ENCODE measurements at places on chromosomes 2 and 18.
A peak's percentile ranks its signal among the peaks of the same experiment; 100 is the strongest.

GRCh38 chr2:45780541-45781463, 129.3 kb downstream of the PRKCE start:
- DNase-seq = no peak

DNA sequence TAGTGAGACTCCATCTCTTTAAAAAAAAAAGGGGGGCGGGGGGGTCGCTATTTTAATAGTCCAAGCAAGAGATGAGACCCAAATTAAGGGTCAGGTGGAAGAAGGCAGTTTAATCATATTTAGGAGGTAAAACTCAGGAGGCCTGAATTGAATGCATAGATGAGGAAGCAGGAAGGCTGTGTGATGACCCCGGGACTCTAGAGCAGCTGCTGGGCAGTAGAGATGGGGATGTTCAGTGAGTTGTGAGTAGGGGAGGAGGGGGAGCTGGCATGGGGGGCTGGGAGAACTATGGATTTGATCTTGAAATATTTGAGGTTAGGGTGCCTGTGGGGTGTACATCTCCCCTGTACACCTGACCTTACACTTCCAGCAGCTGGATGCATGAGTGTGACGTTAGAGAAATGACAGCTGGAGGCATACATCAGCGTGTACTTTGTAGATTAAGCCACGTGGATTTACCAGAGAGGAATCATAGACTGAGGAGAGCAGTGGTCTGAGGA, 41.0 kb downstream of the GALM start:
- no peak for DNase-seq

- DNase-seq = no peak
Observed at GRCh38 chr2:119809339-119810048, 49.8 kb downstream of the PTPN4 start.

DNA sequence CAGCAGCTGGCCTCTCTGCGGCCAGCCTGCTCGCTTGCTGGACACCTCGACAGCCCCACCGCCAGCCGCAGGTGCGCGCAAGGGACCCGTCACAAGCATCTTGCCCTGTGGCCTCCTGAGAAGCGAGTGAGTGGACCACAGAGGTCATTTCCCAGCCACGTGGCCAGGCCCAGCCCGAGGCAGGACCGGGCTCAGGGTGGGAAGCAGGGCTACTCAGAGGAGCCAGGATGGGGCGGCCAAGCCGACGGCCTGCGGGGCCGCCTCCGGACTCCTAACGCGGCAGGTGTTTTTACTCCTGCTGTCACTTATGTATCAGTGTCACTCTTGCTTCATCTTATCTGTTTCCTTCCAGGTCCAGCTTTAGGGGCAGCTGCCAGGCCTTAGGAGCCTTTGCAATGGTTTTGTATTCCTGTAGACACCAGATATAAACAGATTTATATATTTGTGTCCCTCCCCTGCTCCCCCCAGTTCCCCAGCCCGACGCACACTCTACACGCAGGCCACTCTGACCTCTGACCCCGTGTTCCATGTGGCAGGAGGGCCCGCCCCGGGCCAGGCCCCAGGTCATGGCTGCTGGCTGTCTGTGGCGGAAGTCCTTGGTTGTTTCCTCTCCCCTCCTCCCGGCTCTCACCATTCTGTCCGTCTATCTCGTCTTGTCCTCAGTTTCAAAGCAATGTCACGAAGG, 236.4 kb downstream of the ATAD2B start:
- no peak for DNase-seq

DNA sequence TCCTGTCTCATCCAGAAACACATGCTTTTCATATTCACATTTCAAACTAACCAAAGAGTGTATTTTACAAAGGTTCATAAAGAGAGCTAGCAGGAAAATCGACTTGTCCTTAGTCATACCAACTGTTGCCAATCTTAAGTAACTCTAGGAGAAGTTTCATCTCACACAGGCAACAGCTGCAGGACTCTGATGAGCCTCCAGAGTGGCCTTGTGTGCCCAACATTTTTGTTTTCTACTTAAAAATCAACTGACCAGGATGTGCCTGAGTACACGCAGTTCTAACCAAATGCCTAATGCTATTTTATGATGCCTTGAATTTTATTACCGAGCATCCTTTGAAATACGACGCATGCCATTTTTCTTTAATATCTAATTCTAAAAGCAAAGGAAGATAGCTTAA, 595.9 kb upstream of the LRRTM4 start:
- no peak for DNase-seq

DNA sequence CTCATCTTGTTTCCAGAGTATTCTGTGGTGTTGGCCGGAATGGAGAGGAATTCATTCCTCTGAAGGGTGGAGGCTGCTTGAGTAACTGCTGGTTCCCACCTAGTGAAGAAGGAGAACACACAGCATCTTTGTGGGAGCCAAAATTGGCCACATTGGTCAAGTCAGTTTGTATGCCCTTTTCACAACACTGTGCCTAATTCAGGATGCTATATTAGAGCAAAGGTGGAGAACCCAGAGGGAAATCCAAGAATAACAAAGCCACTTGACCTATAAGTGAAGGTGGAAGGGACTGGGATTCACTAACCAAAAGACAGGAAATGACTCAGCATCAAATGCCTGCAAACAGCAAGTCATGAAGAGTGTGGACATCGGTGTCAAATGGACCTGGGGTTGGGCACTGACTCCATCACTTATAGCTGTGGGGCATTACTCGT, 27.3 kb upstream of the MLPH start:
- no peak for DNase-seq

GRCh38 chr2:88950010-88950409, 258.5 kb downstream of the RPIA start:
- peak; percentile 14 for DNase-seq

DNA sequence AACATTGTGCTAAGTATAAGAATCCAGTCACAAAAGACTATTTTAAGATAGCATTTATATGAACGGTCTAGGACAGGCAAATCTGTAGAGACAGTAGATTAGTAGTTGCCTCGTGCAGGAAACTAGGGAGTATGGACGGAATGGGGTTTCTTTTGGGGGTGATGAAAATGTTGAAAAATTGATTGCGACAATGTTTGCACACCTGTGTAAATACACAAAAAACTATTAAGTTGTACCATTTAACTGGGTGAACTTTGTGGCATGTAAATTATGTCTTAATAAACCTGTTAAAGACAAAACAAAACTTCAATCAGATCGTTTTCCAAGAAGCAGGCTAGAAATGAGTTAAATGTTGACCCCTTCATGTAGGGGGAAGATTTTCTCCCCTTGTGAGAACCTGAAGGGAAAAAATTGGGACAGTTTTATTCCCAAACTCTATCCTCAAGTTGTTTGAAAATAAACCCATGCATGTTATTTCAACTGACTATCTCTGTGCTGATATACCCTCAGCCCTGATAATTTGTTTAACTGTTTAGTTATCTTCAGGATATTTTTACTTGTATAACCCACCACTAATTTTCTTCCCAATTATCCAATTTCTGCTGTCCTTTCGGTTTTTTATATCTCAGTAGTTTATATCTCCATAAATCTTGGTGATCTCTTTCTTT, 87.2 kb downstream of the CAMKMT start:
- no peak for DNase-seq

- DNase-seq = no peak
Observed at GRCh38 chr2:129015397-129016285, 697.0 kb upstream of the HS6ST1 start.

DNA sequence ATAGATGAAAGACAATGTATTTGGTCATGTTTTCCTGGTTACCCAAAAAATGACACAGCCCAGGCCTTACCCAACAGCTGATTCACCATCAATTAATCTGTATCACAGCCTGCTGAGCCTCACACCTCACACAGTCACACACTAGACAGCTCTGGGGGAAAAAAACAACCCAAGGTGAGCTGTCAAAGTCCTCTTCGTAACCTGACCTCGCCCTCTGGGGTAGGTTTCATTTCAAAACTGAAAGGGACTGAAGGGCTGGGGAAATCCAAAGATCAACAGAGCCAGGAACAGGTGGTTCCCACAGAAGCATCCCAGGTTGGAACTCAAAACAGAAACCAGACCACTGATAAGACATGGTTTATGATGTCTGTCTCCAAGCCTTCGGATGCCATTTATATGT, 18.2 kb upstream of the PCBP1 start:
- DNase-seq = no peak

DNA sequence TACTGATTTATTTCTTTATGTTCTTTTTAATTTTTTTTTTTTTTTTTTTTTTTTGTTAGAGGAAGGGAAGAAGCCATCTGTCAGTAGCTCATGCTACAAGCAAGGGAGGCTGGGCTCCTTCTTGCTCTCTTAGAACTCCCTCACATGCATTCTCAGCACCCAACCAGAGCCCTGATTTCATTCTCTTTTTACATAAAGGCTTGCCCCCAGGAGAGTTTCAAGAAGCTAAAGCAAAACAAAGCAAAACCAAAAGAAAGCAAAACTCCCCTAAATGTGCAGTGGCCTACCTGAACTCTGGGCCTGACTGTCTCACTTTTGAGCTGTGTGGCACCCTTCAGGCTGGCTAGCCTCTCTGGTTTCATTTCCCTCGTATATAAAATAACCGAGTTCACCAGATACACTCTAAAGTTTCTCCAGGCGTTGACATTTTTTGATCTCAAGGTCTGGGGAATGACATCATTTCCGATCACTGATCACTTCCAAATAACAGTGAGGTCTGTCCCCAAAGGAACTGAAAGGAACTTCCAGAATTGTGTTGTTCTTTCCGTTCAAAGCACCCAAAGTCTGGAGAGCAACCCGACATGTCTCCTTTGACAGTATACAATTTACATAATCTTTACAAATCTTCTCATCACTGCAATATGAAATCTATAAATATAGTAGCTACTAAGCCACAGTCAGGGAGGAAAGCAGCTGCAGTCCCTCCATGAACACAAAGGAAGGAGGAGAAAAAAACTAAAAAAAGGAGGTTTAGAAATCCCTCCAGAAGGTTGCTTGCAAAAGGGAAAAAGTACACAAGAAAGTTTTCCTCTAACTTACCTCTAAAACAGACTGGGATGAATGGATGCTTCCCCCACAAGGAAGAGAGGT, 145.6 kb upstream of the NCK2 start:
- no peak for DNase-seq

DNA sequence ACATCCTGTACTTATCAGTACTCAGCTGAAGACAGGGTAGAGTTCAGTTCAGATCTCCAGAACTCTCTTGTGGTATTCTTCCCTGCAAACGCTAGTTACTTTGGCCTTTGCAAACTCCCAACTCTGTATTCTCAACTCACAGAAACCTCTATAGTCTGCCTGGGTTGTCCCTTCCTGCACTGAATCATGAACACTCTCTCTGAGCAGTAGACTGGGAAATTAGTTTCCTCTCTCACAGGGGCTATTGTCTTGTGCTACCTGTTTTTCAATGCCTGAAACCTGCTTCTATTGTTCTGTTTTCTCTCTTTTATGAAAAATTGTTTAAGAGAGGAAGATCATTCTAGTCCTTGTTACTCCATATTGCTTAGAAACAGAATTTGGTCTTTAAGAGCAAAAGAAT, 134.7 kb downstream of the VIT start:
- no peak for DNase-seq

GRCh38 chr2:67070826-67071225, 326.3 kb upstream of the ETAA1 start:
- DNase-seq = no peak

DNA sequence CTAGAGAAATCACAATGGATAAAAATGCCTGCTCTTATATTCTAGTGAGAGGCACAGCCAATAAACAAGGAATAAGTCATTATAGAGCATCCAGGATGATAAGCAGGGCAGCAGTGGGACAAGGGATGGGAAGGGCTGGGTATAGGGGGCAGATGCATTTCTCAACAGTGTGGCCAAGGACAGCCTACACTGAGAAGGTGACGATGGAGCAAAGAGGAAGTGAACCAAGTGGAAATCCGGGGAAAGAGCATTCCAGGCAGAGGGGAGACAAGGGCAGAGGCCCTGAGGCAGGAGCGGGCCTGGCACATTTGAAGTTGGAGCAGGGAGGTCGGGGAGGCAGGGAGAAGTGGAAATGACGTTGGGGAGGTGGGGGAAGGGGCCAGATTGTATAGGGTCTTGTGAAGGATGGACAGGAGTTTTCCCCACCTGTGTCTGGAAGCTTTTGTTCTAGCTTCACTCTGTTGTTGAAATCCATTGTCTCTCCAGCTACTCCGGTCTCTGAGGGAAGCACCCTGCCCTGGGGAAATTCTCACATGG, 17.6 kb downstream of the TMEM177 start:
- no peak for DNase-seq

DNA sequence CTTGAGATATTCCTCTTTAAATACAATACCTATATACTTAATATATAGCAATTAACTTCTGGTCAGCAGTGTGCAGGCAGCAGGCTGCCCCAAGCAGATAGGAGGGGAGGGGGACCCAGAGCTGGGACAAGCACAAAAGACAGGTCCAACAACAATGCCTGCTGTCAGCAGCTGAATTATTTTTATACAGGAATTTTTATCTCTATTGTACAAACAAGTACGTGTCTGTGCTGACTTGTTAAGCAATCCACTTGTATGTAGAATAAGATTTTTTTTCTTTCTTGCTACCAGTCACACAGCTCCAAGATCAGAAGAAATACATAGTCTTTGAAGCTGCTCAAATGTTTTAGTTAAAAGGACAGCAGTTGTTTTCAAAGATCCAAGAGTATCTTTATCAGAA, 16.7 kb downstream of the BCL11A start:
- DNase-seq = no peak

- no peak for DNase-seq
Observed at GRCh38 chr18:34970106-34970505, 71.1 kb upstream of the MAPRE2 start.

DNA sequence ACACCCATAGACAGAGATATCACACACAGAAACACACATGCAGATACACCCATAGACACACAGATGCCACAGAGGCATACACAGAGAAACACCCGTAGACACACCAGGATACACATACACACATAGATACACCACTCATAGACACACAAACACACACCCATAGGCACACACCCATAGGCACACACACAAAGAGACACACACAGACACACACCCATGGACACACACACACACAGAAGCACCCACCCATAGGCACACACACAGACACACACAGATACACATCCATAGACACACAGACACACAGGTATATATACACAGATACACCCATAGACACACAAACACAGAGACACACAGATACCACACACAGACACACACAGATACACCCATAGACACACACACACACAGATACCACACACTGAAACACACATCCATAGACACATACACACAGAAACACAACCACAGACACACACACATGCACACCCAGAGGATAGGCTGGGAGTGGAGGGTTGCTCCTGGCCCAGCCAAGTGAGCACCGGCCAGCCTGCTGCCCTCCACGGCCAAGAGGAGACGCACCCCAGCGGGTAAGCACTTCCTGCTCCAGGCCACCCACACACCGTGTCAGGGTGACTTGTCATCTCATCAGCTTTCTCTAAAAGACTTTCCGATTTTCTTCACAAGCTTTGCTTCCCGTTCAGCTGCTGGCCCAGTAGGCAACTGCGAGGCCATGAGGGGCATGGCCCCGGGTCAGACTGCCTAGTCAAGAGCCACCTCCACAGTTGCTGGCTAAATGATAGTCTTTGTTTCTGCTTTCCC, 14.1 kb upstream of the CNNM3 start:
- DNase-seq = no peak

All from NCI-H2081 (cell line).